NCI-H2029 treated with DMSO at 0.1 percent for 48 hours (cell line): ENCODE measurements at places on chromosomes 1 and 21.

GRCh38 chr21:19510057-19510456, 1106.5 kb upstream of the TMPRSS15 start:
- no peak for DNase-seq

- peak; percentile 14 for DNase-seq
Measured at GRCh38 chr21:32248571-32249461, 30.0 kb downstream of the MIS18A start.

DNA sequence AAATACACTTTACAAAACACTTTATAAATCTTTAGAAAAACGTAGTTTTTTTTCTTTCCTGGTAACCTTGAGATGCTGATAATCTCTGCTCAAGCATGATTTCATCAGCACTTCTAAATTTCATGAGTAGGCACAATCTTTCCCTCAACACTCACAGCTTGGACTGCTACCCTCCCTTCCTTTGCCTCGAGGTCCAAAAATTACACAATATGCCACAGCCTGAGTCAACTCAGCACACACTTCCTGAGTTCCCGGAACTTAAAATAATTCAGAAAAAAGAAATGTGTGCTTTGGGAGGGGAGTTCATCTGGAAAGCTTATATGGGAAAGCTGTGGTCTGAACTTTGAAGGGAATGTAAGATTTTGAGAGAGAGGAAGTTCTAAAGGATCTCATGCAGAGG, 5.9 kb downstream of the CLCA2 start:
- no peak for DNase-seq

GRCh38 chr1:18883636-18884418, 18.5 kb downstream of the ALDH4A1 start:
- DNase-seq, result peak; percentile 33

GRCh38 chr1:9129266-9130041, 552 bp upstream of the GPR157 start:
- DNase-seq, result no peak

- no peak for DNase-seq
Measured at GRCh38 chr1:218211241-218211640, 73.9 kb upstream of the RRP15 start.

DNA sequence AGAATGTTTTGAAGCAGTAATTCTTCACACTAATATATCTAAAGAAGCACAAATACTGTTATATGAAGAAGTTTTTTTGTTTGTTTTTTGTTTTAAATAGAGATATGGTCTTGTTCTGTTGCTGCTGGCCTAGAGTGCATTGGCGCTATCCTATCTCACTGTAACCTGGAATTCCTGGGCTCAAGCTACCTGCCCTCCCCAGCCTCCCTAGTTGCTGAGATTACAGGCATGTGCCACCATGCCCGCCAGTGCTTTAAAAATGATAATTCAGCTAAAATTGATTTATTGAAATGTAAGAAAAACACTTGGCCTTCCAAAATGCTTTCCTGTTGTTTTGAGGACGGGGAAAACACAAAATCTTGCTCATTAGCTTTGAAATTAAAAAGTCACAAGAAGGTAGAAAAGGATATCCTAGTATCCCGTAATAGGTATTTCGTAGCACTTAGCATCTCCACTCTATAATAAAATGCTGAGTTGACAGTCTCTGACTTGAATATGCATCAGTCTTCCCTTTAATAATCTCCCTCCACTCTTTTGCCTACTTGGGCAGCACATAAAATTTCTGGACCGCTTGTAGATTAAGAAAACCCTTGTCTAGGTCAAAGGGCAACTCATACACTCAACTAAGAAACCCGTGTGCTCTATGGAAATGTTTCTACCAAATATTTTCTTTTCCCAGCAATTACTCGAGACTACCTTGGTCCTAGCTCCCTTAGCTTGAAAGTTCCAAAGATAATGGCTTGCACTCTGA, 1.3 kb downstream of the SCYL3 start:
- no peak for DNase-seq

- no peak for DNase-seq
Measured at GRCh38 chr1:185741551-185741950, 7.4 kb downstream of the HMCN1 start.

DNA sequence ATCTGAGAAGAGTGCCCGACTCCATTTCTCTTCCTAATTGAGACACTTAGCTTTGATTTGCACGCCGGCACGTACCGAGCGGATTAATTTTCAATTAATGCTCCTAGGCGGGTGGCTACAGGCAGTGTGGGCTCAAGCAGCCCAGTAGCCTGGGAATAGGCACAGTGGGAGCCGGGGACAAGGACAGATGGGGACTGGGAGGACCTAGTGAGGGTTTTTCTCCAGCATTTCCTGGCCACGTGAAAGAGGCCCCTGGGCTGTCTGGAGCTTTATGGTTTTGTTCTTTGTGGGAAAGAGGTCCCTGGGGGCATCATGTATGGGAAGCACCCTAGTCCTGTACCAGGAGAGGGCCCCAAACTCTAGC, 78.6 kb upstream of the CSF3R start:
- no peak for DNase-seq

DNA sequence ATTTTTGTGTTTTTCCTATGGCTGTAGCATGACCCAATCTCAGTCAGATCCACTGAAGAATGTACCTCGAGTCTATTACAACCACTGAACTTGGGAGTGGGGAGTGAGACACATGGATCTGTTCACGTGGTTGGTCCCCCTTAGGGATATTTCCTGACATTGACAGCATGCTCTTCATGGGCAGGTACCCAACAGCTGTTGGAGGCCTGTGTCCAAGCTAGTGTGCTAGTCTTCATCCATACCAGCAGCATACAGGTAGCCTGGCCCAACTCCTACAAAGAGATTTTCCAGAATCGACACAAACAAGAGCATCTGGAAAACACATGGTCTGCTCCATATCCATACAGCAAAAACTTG, 34.2 kb upstream of the HSD3B1 start:
- no peak for DNase-seq

DNA sequence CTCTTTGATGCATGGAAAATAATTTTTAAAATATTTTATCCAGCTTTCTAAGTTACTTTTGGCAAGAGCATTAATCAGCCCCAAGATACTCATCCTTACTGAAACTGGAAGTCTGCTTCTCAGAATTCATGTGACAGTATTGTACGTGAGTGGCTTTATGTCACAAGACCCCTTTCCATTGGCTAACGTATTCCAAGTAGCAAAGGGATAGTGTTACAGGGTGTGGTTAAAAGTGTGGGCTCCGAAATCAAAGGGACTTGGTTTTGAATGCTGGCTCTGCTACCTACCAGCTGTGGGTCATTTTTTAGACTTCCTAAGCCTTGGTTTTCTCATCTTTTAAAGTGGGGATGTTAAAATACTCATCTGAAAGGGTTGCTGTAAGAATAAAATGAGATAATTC, 91.7 kb downstream of the RHOU start:
- no peak for DNase-seq

DNA sequence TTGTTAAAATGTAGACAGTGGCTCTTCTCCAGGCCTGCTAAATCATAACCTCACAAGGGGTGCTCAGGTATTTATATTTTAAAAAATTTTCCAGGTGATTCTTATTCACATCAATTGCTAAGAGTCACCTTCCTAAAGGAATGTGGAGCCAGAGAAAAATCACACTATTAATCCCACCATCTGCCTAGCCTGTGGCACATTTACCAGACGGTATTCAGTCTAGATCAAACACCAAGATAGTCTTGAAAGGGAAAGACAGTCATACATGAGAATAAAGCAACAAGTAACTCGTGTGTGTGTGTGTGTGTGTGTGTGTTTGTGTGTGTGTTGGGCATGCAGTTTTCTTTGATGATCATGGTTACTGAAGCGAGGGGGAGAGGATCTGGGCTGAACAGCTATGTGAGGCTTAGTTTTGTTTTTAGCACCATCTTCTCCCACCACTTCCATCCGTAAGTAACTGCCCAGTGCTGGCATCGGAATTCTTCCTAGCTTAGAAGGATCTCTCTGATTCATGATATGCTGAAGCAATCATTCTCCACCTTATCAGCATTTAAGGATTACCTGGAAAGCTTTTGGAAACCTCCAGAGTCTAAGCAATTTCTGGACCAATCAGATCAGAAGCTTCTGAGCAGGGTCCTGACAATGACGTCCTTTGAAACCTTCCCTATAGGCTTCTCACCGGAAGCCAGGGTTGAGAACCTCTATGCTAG, 2.4 kb upstream of the DPT start:
- DNase-seq, result no peak

- no peak for DNase-seq
Measured at GRCh38 chr1:150156868-150157603, 7.3 kb downstream of the PLEKHO1 start.

DNA sequence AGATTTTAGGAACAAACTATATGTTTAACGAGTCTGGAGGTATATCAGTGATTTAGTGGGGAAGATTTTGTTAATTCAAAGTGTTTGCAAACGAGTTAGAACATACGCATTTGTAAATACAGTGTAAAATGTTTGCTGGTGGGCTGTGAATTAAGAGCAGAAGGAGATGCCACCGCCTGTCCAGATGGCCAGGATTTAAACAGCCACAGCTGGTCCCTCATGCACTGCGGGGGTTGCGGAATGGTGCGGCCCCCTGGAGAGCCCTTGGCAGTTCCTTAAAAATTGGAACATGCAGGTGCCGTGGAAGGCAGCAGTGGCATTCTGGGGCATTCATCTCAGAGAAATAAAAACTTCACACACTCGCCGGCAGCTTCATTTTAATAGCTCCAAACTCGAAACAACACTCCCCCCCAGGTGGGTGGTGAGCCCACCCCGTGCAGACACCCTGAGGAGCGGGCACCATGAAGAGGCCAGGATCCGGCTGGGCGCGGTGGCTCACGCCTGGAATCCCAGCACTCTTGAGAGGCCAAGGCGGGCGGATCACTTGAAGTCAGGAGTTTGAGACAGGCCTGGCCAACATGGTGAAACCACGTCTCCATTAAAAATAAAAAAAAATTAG, 3.5 kb upstream of the C1orf159 start:
- DNase-seq, result no peak

DNA sequence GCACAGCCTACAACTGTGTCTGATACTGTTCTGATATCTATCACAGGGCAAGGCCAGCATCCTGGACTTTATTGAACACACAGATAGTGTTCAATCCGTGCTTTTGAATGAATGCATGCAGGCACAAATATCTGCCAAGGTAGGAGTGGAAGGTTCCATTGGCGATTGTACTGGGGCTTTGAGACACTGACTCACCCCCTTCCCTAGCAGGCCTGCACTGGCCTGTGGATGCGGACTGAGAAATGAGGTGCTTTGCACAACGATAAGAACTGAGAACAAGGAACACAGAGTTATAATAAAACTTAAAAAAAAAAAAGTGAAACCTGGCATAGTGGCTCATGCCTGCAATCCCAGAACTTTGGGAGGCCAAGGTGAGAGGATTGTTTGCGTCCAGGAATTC, 62.4 kb upstream of the NGF start:
- no peak for DNase-seq

GRCh38 chr1:164801246-164801731, 242.3 kb downstream of the PBX1 start:
- DNase-seq, result no peak

DNA sequence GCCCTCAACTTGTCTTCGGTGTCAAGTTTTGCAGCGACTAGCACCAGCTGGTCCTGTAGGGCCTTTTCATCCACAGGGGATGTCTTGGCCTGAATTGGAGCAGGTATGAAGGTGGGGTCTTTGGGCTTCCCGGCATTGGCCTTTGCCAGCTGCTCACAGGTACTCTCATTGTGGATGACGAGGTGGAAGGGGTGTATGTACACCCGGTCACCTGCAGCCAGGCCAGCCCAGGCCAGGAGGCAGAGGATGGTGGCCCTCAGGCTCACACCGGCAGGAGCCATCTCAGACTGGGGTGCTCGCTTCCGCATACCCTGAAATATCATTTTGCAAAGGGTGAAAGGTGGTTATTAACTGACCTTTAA, 3.4 kb downstream of the AGT start:
- no peak for DNase-seq

- DNase-seq, result no peak
Measured at GRCh38 chr1:230226007-230226800, 159.2 kb downstream of the GALNT2 start.

GRCh38 chr1:228500143-228500734, 13.1 kb downstream of the RNF187 start:
- DNase-seq, result no peak

- no peak for DNase-seq
Measured at GRCh38 chr1:38190983-38191382, 144.4 kb upstream of the POU3F1 start.

GRCh38 chr1:37294529-37294928, 179.9 kb upstream of the ZC3H12A start:
- DNase-seq, result no peak

DNA sequence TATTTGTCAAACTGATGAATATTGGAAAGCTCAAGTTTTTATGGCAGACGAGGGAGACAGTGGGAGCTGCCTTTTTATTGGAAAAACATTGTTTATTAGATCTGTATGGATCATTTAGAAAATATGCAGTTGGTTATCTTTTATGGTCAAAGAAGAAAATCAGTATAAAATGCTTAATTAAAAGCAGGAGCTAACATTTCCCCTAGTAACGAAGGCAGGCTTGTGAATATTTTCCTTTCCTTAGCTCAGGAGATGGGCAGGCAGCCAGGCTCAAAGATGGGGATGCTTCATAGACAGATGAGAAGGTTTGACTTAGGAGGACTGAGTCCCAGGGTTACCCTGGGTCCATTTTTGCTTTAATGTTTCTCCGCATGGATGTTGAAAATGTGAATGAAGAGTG, 26.0 kb downstream of the ROR1 start:
- no peak for DNase-seq

- peak; percentile 75 for DNase-seq
Measured at GRCh38 chr1:8040586-8040985, 14.5 kb upstream of the ERRFI1 start.

DNA sequence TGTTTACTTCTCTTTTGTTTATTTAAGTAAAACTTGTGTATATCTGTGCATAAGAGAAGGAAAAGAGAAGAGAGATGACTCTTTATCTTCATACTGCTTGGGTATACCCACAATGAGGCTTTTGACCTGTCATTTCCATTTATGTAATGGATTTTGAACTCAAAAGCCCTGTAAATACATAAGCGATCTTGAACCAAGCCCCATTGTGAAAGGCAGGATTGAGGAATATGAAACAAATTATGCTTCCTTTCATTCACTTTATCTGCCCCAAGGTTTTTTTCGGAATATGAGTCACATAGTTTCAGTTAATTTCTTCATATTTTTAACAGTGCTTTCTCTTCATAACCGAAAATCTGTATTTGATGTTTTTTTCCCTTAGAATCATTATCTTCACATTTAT, 21.4 kb downstream of the CNST start:
- no peak for DNase-seq

GRCh38 chr1:107250169-107250568, 109.3 kb downstream of the NTNG1 start:
- DNase-seq, result peak; percentile 45

DNA sequence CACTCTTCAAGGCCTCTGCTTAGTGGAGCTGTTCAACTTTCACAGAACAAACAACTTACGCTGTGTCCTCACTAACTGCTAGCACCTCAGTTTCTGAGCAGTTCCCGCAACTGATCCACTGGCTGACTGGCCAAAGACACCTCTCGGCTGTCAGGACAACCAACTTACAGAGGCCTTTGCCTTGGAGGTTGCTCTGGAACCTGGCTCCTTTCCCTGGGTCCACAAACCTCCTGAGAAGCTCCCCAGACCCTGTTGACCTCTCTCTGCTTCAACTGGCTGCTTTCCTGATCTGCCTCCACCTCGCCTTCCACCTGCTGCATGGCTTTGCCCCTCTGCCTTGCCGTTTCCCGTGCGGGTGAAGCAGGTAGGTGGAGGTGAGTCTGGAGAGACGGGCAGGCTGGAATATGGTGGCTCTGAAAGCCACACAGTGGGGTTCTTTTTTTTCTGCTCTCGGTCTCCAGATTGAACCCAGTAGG, 13.0 kb downstream of the BTBD19 start:
- no peak for DNase-seq

GRCh38 chr1:56788102-56788501, 31.1 kb downstream of the FYB2 start:
- peak; percentile 97 for DNase-seq

GRCh38 chr1:165842671-165843129, 15.3 kb downstream of the UCK2 start:
- no peak for DNase-seq
